Activated CD8-positive, alpha-beta T cell treated with anti-CD3 and anti-CD28 coated beads, Interleukin-2, amount 10 ng/mL, durations not matched to agents 7 days and 5 days (primary cell): ENCODE measurements at places on chromosomes 13 and 19. TPM values are rescaled to one million over a fixed set of nuclear protein-coding genes. Genes with fewer than 3 reads are reported as not detected.

GRCh38 chr13:94335761-94336526 is 143.5 kb downstream of the DCT start:
- no peaks in the 10 kb centered on the region for H3K36me3 ChIP-seq
- no peak overlapping the region for H3K4me3 ChIP-seq
- peaks cover 5% of the 10 kb centered on the region for H3K4me1 ChIP-seq
- H3K27me3 ChIP-seq = peaks cover 22% of the 10 kb centered on the region

DNA sequence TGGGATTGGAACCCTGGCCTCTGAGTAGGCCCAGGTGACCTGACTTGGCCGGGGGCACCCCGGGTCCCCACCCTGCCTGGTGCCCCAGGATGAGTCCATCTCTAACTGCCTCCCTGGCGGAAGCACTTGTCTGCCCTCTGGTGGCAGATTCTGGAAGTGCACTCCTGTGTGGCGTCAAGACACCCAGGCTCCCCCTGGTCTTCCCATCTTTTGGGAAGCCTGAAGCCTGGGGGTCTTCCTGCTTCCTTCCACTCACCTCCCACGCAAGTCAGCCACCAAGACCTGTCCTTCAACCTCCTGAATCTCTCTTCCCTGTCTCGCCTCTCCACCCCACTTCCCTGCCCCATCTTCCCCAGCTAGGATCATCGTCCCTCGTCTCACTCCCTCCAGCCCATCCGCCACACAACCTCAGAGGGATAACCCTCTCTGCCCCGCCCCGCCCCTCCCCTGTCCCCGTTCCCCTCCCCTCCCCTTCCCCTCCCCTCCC is 7.4 kb downstream of the RABAC1 start:
- H3K36me3 ChIP-seq = peaks cover 2% of the 10 kb centered on the region
- H3K27ac ChIP-seq = peak overlapping the region; percentile 49
- DNase-seq = peak; percentile 90
- H3K27me3 ChIP-seq = peaks cover 3% of the 10 kb centered on the region

DNA sequence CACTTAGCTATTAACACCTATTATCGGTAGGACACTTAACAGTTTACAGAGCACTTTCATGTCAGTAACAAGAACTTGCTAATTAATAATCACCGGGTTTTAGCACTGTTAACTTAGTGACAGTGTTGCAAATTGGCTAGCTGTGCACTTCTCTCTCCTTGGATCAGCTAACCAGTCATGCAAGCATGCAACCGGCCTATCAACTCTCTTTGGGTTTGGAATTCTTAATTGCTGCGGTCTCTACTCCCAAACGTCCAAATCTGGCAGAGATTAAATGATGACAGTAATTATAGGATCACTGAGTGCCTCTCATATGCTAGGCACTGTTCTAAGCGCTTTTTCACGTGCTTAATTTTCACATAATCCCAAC is 1.2 kb downstream of the EPS15L1 start:
- no peak for DNase-seq
- H3K27ac ChIP-seq = peak overlapping the region; percentile 61
- H3K4me3 ChIP-seq = peak overlapping the region; percentile 91
- H3K36me3 ChIP-seq = peaks cover 13% of the 10 kb centered on the region
- peaks cover 3% of the 10 kb centered on the region for H3K27me3 ChIP-seq

DNA sequence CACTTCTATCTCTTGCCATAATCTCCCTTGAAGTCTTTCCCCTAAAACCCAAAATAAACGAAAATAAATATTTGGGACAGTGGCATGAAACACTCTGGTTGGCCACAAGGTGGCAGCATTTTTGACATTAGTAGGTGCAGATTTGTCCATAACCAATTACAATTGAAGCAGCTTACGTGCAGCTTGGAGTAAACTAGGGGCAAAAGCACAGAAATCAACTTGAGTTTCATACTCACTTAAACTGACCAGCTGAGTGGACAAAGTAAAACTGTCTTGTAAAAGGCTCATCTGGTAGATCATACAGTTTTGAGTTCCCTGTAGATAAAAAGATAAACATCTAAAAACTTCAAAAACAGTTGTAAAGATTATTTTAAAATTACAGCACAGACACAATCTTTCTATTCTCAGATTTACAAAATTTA is 18.8 kb downstream of the PDCD5 start:
- peak; percentile 69 for DNase-seq
- no peaks in the 10 kb centered on the region for H3K27me3 ChIP-seq
- peaks cover 8% of the 10 kb centered on the region for H3K4me1 ChIP-seq
- H3K36me3 ChIP-seq = peaks cover 50% of the 10 kb centered on the region
- no peak overlapping the region for H3K27ac ChIP-seq

- H3K4me1 ChIP-seq = no peaks in the 10 kb centered on the region
- H3K27ac ChIP-seq = no peak overlapping the region
- H3K36me3 ChIP-seq = no peaks in the 10 kb centered on the region
- no peak for DNase-seq
Measured at GRCh38 chr13:111900390-111901131, 166.4 kb upstream of the SOX1 start.

DNA sequence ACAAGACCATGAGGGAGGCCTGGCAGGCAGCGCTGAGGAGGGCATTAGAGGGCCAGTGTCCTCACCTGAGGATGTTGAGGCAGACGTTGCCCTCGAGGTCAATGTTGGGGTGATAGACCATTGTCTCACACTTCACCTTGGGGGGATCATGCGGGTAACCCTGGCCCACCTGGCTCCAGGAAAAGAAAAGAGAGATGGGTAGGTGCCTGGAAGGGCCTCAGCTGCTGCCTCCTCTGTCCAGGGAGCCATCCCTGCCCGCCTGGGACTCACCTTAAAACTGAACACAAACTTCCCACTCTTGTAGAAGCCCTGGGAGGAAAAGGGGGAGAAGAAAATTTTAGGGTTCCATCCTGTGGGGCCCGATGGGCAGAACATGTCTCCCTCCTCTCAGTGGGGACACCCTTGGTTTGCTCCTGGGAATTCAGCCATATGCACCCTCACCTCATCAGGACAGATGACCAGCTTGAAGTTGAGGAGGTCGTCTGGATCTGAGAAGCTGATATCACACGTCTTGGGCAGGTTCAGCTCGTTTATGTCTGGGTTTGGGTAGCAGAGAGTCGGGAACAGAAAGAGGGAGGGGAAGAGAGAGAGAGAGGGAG is 1.7 kb downstream of the UBE2M start:
- H3K4me3 ChIP-seq = peak overlapping the region; percentile 89
- H3K4me1 ChIP-seq = peaks cover 60% of the 10 kb centered on the region
- H3K27me3 ChIP-seq = no peaks in the 10 kb centered on the region
- peak overlapping the region; percentile 96 for H3K27ac ChIP-seq

IGFL3 gene
- not detected for total RNA-seq

ZNF433 gene
- 0.95 TPM for total RNA-seq

- H3K4me3 ChIP-seq = no peak overlapping the region
- DNase-seq = no peak
- peaks cover 3% of the 10 kb centered on the region for H3K27me3 ChIP-seq
- H3K27ac ChIP-seq = no peak overlapping the region
Measured at GRCh38 chr13:59447846-59448620, 715.7 kb downstream of the DIAPH3 start.

IGFL2 gene
- not detected for total RNA-seq

GRCh38 chr19:2208975-2209374 is 27.2 kb downstream of the PLEKHJ1 start:
- no peak overlapping the region for H3K4me3 ChIP-seq
- H3K27me3 ChIP-seq = no peaks in the 10 kb centered on the region
- no peak for DNase-seq
- H3K4me1 ChIP-seq = peaks cover 4% of the 10 kb centered on the region

DNA sequence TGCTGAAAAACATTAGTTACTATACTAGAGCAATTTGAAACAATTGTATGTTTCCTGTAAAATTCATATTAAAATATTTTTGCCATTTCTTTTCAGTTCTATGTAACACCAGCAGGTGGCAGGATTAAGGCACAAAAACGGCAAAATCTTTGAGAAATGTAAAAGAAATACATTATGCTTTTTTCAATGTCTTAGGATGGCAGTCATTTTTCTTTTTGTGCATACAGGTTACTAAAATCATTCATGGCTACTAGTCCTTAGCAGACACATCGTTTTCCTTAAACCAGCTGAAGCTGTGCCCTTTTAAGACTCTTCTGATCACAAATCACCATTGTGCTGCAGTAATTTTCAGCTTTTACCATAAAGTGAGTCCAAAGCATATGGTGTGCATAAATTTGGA is 800.7 kb upstream of the SLITRK5 start:
- H3K27ac ChIP-seq = no peak overlapping the region
- DNase-seq = no peak
- no peaks in the 10 kb centered on the region for H3K4me1 ChIP-seq

- H3K4me3 ChIP-seq = no peak overlapping the region
- H3K27me3 ChIP-seq = peaks cover 5% of the 10 kb centered on the region
- no peaks in the 10 kb centered on the region for H3K36me3 ChIP-seq
- no peak for DNase-seq
- H3K27ac ChIP-seq = no peak overlapping the region
- no peaks in the 10 kb centered on the region for H3K4me1 ChIP-seq
Measured at GRCh38 chr13:109651854-109652253, 134.5 kb downstream of the IRS2 start.

- H3K27me3 ChIP-seq = peaks cover 3% of the 10 kb centered on the region
- H3K4me3 ChIP-seq = peak overlapping the region; percentile 40
- no peak for DNase-seq
Measured at GRCh38 chr19:55341595-55342531, 2.2 kb downstream of the KMT5C start.

ATP4B gene
- total RNA-seq = not detected

DNA sequence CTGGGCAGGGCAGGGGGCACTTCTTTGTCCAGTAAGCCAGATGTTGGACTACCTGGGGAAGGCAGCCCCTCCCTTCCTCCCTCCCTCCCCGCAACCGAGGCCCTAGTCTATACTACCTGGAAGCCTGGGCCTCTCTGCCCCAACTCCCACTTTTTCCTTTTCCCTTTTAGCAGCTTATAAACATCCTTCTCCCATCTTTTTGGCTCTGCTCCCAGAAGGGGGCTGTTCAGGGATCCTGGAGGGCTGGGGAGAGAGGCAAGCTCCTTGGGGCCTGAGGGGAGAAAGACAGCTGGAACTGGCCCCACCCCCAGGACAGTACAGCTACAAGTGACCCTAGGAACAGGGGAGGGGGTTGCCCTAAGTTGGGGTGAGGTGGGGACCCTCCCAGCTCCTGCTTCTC is 44.9 kb downstream of the LYL1 start:
- no peak for DNase-seq
- H3K4me3 ChIP-seq = no peak overlapping the region
- H3K4me1 ChIP-seq = peaks cover 9% of the 10 kb centered on the region
- H3K27me3 ChIP-seq = peaks cover 19% of the 10 kb centered on the region
- no peaks in the 10 kb centered on the region for H3K36me3 ChIP-seq

DNA sequence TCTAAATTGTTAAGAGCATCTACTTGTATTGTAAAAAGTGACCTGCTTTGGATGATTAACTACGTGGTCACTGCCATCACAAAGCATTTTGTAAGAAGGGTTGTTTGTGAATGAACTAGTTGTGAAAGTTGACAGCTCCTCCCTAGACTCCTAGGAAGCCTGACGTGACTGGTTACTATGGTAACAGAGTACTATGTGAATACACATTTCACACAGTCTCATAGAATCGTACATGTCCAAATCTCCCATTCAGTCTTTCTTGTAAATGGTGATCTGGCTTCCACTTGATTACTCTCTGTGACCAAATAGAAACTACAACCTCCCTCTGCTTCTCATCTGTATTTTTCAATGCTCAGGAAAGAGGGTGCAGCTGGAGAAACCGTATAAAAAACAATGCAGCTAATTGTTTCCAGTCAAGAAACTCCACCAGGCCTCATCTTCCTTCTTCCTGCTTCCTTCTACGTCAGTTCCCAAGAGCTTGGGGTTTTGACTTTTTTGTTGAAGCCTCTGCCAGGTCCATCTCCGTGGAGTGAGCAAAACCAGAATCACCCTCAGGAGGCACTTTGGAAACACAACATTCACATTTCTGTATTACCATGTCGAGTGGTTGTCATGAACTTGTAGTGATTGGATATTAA is 83.4 kb downstream of the GPC6 start:
- H3K36me3 ChIP-seq = no peaks in the 10 kb centered on the region
- no peak overlapping the region for H3K27ac ChIP-seq
- no peaks in the 10 kb centered on the region for H3K27me3 ChIP-seq
- no peaks in the 10 kb centered on the region for H3K4me1 ChIP-seq
- H3K4me3 ChIP-seq = no peak overlapping the region
- no peak for DNase-seq

DNA sequence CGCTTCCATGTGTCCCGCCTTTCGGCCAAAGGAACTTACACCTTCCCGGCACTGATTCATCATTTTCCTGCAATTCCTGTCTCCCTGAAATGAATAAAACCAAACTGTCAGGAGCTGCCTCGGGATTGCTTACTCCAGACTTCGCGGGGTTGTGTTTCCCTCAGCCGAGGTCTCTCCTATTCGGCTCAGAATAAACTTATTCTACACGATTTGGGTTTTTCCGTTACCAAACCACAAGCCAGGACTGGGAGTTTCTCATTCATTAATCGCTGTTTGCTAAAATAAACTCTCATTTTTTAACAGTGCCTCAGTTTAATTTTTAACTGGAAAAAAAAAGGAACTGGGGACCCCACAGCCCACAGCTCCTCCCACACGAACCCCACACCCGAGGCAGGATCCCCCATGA is 667 bp downstream of the ZNF878 start:
- H3K27ac ChIP-seq = peak overlapping the region; percentile 16
- peaks cover 11% of the 10 kb centered on the region for H3K27me3 ChIP-seq
- peaks cover 16% of the 10 kb centered on the region for H3K36me3 ChIP-seq
- DNase-seq = peak; percentile 23
- H3K4me1 ChIP-seq = peaks cover 14% of the 10 kb centered on the region
- peak overlapping the region; percentile 75 for H3K4me3 ChIP-seq

- peaks cover 13% of the 10 kb centered on the region for H3K27me3 ChIP-seq
- peaks cover 5% of the 10 kb centered on the region for H3K4me1 ChIP-seq
- DNase-seq = peak; percentile 75
- H3K4me3 ChIP-seq = no peak overlapping the region
- no peak overlapping the region for H3K27ac ChIP-seq
- no peaks in the 10 kb centered on the region for H3K36me3 ChIP-seq
Measured at GRCh38 chr13:27359199-27359821, 65.1 kb upstream of the GTF3A start.

DNA sequence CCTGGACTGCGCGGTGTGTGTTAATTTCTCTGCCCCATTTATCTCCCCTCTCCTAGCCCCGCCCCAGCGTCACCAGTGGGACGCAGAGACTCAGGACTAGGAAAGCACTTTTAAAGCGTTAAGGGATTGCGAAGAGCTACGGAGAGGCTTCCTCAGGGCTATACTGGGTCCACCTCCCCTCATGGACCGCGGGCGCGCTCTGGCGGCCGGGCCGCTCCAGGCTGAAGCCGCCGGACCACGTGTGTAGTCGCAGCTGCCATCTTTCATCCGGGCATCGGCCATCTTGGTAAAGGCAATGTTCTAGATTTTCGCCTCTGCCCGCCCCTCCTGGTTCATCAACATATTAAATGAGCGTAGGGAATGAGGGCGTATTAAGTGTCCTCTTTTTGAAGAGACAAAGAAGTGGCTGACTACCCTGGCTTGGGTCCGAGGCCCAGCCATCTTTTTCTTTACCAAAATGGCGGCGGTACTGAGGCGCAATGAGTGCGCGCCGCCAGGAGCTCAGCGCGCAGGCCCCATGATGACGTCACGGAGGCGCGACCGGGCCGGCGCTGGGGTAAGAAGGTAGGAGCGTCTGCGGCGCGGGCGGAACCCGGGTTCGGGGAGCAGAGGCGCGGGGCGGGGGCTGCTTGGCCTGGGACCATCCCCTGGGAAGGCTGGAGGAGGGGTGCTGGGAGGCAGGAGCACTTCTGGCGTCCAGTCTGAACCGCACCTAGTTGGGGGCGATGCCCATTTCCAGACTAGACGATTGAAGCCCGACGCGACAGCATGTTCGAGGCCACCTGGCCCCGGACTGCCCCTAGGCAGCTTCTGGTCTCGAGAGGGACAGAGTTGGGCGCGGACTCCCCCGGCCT is at the start of gene CCDC124:
CCDC124 (plus strand) TSS at position 531 of the 854 bp plus-strand sequence. CDS start 3,406 bp downstream, outside the sequence.
- DNase-seq = peak; percentile 95
- H3K36me3 ChIP-seq = peaks cover 4% of the 10 kb centered on the region
- peaks cover 21% of the 10 kb centered on the region for H3K4me1 ChIP-seq
- peak within 1 kb of the TSS; percentile 83 for H3K4me3 ChIP-seq
- peak within 1 kb of the TSS; percentile 96 for H3K27ac ChIP-seq
